Activated CD4-positive, alpha-beta T cell treated with anti-CD3 and anti-CD28 coated beads for 36 hours (primary cell): ENCODE measurements at places on chromosomes 4 and X. TPM values are rescaled to one million over a fixed set of nuclear protein-coding genes. Genes with fewer than 3 reads are reported as not detected.

- H3K36me3 ChIP-seq, result no peaks in the 10 kb centered on the region
- H3K27me3 ChIP-seq, result peaks cover 9% of the 10 kb centered on the region
- no peak overlapping the region for H3K4me3 ChIP-seq
- DNase-seq, result no peak
- no peaks in the 10 kb centered on the region for H3K4me1 ChIP-seq
- no peak overlapping the region for H3K27ac ChIP-seq
Measured at GRCh38 chr4:68732653-68733466, 62.4 kb upstream of the UGT2B15 start.

MAGED4B gene
- total RNA-seq, result 0.95 TPM

REST gene
- 44.0 TPM for total RNA-seq

DNA sequence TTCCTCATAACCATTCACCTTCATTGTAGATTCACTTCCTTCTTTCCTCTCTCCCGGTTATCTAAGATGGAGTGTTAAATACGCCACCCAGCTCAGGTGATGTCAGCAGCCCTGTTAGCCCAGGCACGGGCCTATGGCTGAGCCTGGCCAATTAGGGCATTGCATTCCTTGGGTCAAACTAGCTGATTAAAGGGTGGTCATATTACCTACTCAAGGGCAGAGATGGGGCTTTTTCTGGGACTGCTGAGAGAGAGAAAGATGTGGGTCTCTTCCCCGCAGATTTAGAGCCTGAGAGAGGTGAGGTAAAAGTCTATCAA is 39.9 kb upstream of the AFAP1 start:
- no peak overlapping the region for H3K27ac ChIP-seq
- H3K36me3 ChIP-seq, result no peaks in the 10 kb centered on the region
- DNase-seq, result no peak
- H3K4me1 ChIP-seq, result no peaks in the 10 kb centered on the region
- H3K4me3 ChIP-seq, result no peak overlapping the region

DCAF8L2 gene
- total RNA-seq, result not detected

DNA sequence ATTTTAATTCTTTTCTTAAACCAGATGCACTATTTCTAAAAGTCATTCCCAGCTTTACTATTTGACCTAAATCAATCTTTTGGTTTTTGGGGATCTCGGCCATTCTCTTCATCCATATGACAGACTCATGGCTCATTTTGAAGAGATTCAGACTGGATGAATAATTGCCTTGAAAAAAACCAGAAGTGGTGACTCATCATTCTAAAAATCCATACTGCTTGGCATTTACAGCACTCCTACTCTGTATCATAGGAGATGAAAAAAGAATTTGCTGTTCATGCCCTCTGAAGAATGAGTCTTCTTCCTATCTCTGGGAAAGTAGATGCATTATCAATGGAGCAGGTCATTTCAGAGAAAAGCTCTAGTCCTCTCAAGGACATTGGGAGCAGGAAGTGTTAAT is 220.5 kb upstream of the RPS6KA3 start:
- H3K27ac ChIP-seq, result no peak overlapping the region
- H3K36me3 ChIP-seq, result no peaks in the 10 kb centered on the region
- no peak for DNase-seq
- peaks cover 5% of the 10 kb centered on the region for H3K4me1 ChIP-seq
- no peaks in the 10 kb centered on the region for H3K27me3 ChIP-seq
- H3K4me3 ChIP-seq, result no peak overlapping the region

PABPC4L gene
- not detected for total RNA-seq
